ENCODE measurements at places on chromosomes 5 and 9.

GRCh38 chr5:139705655-139706587 is 57.8 kb downstream of the CXXC5 start:
- DNase-seq, result no peak

GRCh38 chr5:115116001-115116400 is 53.7 kb downstream of the TRIM36 start:
- DNase-seq, result no peak

- DNase-seq, result no peak
These were observed 227.7 kb downstream of the SMARCA2 start for GRCh38 chr9:2242831-2243330.

DNA sequence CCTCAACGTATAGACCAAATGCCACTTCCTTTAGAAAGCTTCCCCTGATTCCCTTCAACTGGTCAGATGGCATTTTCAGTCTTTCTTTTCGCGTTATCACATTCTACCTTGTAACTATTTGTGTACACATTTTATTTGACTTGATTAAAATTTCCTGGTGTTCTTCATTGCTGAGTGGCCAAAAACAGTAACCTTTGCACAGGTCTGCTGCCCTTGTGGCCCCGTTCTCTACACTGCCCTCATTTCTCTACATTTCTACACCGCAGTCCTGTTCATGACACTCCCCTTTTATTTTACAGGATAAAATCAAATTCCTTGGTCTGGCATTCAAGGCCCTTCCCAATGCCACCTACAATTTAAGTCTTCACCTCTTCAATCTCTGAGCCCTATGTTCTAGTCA is 334.2 kb upstream of the SLC30A5 start:
- no peak for DNase-seq

- DNase-seq, result no peak
These were observed at the start of gene MAMDC2 for GRCh38 chr9:70043689-70044489. Gene MAMDC2, plus strand, starts transcription at chr9:70043848. Its CDS starts 350 bp downstream, at chr9:70044198.

Data from activated naive CD4-positive, alpha-beta T cell treated with anti-CD3 and anti-CD28 coated beads, Interleukin-2, amount 10 ng/mL, durations not matched to agents 7 days and 5 days (primary cell).